GM03348 (cell line): ENCODE measurements at places on chromosomes 4 and X.

DNA sequence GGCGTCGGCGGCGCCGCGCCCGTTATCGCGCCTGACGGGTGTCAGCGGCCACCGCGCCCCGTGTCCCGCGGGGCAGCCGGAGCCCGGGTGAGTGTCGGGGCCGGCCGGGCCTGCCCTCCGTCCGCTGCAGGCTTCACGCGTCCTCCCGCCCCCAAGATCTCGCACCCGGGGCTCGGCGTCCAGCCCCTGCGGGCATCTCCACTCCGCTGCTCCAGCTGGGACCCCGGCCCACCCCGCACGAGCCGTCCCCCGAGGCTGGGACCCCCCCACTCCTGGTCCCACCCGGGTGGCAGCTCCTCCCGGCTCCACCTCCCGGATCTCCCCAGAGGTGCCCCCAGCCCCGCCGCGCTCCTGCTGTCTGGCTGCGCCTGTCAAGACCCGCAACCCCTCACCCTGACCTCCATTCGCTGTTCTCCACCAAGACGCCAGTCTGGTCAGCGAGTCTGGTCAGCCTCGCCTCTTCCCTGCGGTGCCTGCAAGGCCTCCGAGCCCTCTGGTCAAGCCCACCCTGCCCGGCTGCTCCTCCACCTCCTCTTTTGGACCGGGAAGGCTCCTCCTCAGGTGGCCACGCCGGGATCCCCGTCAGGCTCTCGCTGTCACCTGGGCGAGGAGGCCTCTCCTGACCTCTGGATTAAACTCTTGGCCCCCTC is 66.0 kb upstream of the NKX1-1 start:
- DNase-seq: no peak

GRCh38 chr4:2186133-2186864 is 55.6 kb downstream of the HAUS3 start:
- DNase-seq: no peak

DNA sequence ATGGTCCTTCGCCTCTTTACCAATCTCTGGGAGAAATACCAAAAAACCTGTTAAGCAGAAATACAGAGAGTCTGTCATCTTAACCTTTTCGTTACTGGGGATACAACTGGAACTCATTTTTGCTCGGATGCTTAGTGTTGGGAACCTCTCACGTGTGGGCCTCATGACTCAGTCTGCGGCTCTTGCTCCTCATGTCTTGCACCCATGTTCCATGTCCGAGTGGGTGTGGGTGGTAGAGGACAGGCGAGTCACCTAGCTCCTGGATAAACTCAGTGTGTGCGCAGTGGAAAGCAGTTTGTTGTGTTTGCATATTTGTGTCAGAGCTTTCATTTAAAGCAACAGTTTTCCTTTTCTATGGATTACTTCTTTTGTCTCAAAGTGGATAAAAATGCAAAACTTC is 70.6 kb downstream of the TNIP2 start:
- no peak for DNase-seq

- peak; percentile 17 for DNase-seq
These were observed 673 bp downstream of the PARM1 start for GRCh38 chr4:74933562-74934015.

DNA sequence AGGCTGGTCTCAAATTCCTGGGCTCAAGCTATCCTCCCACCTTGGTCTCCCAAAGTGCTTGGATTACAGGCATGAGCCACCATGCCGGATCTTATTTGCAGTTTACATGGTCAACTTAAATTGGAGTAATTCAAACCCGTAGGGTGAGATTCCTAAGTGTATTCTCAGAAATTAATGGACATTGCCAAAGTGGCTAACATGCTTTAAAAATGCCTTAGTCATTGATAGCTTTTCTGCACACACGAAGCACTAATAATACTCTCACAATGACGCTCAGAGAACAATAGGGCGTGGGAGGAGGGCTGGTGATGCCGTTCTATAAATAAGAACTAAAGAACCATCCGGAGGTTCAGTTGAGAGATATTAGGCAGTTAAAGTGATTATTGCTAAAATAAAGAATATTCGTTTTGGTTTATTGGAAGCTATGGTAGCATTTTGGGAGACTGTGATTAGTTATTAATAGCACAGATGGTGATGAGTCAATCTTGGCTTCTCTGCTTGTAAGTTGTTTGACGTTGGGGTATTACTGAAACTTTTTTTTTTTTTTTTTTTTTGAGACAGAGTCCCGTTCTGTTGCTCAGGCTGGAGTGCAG is 79.1 kb downstream of the TRAPPC11 start:
- peak; percentile 47 for DNase-seq

DNA sequence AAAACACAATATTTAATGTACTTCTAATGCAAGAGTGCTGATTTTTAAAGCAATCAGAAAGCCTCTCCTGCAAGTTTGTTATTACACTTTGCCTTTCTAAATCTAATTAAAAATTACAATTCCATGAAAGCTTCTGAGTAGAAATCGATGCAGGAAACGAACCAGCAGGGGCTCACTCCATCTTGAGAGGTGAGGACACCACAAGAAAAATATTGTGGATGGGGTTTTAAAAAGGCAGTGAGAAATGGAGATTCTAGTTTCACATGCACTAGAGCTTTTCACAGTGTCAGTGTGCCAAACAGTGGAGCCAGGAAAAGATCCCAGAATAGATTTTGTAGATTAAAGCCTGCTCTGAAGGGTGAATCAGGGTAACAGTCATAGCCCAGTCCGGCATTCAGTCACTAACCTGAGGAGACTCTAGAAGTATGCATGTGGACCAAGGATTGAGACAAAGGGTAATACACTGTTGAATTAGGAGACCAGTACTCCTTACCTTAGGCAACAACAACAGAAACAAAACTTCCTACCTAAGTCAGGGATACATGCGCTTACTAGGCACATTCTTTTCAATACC is 362.3 kb downstream of the NAF1 start:
- no peak for DNase-seq

- no peak for DNase-seq
These were observed 105.3 kb downstream of the KDR start for GRCh38 chr4:55020131-55020530.

GRCh38 chr4:95729596-95729995 is 110.3 kb upstream of the PDHA2 start:
- DNase-seq: no peak

DNA sequence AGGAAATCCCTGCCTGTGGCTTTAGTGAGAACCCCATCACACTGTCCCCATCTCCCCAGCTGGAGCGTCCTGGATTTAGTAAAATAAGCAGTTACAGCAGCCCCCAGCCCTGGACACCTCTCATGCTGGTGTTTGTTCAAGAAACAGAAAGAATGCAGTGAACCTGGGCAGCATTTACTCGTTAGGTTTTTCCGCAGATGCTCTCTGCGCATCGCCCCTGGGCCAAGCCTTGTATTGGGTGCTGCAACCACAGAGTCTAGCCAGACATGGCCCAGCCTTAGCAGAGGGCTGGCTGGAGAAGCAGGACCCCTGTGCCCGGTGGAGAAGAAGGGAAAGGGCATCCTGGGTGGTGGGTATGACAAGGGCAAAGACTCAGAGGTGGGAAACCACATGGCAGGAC is 136.3 kb upstream of the PSAPL1 start:
- no peak for DNase-seq

GRCh38 chr4:116385583-116385982 is 699.8 kb downstream of the TRAM1L1 start:
- DNase-seq: no peak

DNA sequence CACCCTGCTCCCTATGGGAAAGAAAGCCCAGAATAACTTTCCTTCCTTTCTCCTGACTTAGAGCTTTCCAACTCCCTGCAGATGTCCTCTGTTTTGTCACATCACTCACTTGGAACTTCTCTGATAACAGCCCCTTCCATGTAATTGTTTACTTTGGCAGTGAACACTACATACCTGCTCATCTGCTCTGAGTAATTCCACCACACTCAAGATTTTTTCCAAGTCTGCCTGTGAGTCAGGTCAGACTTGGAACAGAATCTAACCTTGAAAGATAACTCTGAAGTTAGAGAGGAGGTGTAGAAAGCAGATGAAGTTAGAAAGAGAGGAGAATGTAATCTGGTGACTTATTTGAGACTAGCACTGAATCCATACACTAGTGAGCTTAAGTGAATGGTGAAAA is 7.4 kb downstream of the MAGEB10 start:
- no peak for DNase-seq

GRCh38 chrX:39222346-39223113 is 421.3 kb downstream of the MID1IP1 start:
- no peak for DNase-seq
